ENCODE measurements at places on chromosomes 11 and 22. TPM values are rescaled to one million over a fixed set of nuclear protein-coding genes. Genes with fewer than 3 reads are reported as not detected.

DNA sequence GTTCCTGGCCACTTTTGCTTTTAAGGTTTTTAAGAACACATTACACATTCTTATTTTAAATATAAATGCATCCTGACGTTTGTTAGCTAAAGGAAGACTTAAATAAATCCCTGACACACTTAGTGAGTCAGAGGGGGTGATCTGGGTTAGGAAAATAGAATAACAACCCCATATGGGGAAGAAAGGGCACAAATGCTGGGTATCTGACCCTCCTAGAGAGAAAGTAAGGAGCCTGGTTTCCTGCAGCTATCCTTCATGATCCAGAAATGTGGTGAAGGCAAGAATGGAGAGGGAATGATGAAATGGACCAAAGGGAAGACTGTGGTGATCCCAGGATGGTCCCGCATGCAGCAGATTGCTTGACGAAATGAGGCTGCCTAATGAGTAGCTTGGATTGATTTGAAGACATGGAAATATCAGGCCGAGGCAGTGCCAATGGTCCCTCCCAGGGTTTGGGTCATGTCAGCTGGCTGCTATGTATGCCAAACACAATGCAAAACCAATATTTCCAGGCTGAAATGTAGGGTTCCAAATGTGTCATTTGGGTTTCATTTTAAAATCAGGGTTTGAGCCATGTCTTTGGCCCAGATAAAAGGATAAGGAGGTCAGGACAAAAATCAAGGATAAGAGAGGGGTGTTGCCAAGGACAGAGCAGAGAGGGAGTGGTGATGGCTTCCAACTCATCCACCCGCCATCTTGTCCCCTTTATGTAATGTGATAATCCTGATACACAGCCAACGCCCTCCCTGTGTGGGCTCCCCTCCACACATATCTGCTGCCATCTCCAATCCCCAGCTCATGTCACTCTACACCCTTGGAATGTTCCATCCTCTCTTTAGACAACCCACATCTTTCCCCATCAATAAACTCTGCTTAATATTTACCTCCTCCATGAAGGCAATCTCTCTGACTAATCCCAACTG lies 135.1 kb upstream of the PITPNB start:
- DNase-seq, result no peak

Gene OR5A1
- total RNA-seq, result not detected

- DNase-seq, result no peak
These were observed 8.4 kb upstream of the OR10A3 start for GRCh38 chr11:7949934-7950333.

GRCh38 chr22:20440637-20441591 lies 3.3 kb upstream of the SCARF2 start:
- no peak for DNase-seq

DNA sequence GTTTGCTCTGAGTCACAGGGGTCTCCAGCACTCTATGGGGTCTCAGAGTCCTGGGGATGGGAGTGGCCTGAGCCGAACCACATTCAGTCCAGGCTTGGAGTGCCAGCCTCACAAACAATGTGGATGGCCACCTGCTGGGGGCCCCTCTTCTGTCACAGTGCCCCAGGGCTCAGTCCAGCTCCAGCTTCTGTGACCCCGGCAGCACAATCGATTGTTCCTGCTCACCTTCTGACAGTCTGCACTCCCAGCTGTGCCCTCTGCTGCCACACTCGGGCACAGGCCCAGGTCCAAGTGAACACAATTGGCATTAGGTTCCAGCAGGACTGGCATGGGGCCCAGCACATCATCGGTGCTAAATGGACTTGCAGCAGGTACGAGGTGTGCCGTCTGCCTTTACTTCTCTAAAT lies 84.8 kb downstream of the TP53I11 start:
- DNase-seq, result peak; percentile 55

Gene TBX1
- total RNA-seq, result 1.3 TPM

Gene SCARF2
- total RNA-seq, result 5.7 TPM

DNA sequence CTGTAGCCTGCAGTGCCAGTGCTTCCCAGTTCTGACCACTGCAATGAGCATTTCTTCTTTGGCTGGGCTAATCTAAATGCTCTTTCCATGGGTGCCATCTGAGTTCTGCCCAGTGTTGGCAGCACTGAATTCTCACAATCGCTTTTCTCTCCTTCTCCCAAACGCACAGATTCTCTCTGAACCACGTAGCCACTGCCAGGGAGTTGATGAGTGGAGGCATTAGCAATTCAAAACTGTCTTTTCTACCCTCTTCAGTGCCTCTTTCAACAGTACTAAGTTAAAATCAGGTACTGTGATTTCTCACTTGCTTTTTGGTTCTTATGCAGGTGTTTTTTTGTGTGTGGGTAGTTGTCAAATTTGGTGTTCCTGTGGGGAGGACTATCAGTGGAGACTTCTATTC lies 745.0 kb upstream of the ANO5 start:
- DNase-seq, result no peak

DNA sequence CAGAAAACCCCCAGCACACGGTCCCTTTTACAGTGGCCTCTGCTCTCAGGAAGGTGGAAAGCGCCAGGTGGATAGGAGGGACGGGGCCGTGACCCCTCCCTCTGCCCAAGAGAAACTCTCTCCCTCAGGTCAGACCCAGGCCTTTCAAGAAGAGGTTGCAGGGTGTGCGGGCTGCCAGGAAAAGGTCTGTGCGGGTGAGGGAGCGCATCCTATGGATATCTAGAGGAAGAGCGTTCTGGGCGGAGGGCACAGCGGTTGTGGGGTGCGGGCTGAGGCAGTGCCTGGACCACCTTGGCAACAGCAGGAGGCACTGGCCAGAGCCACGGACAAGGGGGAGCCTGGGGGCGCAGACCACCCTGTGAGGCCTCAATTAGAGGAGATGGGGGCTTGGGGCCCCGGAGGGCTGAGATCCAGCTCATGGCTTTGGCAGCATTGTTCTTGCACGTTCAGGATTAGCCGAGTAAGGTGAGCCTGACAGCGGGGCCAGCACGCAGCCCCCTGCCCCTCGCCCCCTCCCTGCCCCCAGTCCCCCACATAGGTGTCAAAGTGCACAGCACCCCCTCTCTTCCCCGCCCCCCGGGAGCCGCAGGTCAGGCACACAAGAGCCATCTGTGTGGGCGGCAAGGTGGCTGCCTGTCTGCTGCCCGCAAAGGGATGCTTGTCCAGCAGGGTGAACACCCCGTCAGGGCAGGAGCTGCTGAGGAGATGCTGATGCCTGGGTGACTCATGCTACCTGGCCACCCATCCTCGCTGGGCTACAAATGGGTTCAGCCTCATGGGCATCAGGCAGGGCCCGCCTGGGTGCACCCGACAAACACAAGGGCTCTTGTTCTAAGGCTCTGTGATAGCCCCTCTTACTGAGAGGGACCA lies 92.8 kb upstream of the KCNQ1OT1 start:
- DNase-seq, result no peak
